HT-29 (cell line): ENCODE measurements at places on chromosomes 12 and 14. TPM values are rescaled to one million over a fixed set of nuclear protein-coding genes. Genes with fewer than 3 reads are reported as not detected.

DPPA3 gene
- total RNA-seq = not detected in 2 replicates

BIN2 gene
- total RNA-seq = 0.42 and 0.56 TPM in 2 replicates

GDF3 gene
- not detected in 2 replicates for total RNA-seq

DNA sequence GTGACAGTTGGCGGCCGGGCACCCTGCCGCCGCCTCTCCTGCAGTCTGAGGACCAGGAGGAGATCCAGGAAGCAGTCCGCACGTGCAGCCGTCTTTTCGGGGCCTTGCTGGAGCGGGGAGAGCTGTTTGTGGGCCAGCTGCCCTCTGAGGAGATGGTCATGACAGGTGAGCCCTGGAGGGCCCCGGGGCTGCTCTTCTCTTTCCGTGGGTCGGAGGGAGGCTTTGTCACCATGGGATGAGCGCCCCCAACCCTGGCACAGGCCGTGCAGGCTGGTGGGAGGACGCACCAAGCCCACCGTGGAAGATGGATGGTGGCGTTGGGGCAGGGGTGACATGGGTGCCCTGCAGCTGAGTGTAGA lies 532 bp downstream of the NOC4L start:
- DNase-seq = no peak
